ENCODE measurements at places on chromosomes 5 and 9.
A peak's percentile ranks its signal among the peaks of the same experiment; 100 is the strongest.

DNA sequence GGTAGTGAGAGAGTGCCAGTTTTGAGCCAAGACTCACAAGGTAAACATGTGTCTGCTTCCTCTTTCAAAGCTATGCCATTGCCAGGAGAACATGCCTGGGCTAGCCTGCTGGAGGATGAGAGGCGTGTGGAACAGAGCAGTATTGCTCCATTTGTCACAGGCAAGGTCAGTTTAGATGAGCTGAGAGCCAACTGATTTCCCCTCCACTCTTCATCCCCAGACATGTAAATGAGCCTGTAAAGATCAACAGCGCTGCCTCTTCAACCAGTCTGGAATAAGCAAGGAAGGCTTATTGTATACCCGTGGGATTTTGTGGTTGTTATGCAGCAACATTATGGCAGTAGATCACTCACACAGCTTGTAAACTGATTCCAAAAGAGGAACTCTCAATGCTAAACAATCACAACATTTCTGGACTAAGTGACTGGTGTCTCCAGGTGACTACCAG, 8.2 kb upstream of the GDNF start:
- DNase-seq, result peak; percentile 57

GRCh38 chr9:99796231-99796630, 25.5 kb upstream of the NR4A3 start:
- no peak for DNase-seq

GRCh38 chr5:171420431-171421241, 1.2 kb downstream of the FGF18 start:
- DNase-seq, result peak; percentile 85

DNA sequence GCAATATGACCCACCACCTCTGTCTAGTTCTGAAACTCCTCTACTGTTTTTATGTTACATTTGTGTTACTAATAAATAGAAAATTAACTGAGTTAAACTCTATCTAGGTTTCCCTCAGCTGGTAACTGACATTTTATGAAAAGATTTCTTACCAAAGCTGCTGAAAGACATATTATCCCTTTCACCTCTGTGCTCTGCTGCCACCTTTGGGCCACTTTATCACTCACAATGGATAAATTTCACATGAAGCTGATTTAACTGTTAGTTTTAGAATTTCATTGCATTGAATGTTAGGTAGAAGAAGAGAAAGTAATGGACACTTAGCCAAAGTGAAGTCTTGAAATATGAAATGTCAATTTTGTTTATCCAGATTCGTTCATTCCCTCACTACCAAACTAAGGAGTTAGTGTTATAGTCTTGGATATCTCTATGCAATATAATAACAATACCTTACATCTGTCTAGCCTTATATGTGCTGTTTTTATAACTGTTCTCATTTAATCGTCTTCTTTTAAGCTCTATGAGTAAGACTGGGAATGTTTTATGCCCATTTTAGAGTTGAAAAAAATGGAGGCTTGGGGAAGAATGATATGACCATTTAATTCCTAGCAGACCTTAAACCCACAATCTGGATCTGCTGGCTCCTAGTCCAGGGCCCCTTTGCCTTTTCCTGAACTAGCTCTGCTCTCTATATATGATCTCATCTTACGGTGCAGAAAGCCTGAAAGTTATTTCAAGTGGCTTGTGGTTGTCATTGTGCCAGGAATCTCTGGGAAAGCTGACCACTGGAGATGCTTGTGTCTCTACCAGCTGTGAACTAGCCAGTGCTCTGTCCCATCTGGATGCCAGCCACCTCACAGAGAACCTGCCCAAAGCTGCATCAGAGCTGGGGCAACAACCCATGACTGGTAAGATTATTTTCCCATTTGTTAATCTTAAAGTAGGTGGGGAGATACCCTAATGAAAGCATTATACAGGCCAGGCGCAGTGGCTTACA, 97.1 kb downstream of the GOLPH3 start:
- peak; percentile 76 for DNase-seq

All from fibroblast of pulmonary artery (primary cell).